Right lobe of liver (tissue), 6 donors: ENCODE measurements at places on chromosomes 5 and 9. TPM values are rescaled to one million over a fixed set of nuclear protein-coding genes. Genes with fewer than 3 reads are reported as not detected.

DNA sequence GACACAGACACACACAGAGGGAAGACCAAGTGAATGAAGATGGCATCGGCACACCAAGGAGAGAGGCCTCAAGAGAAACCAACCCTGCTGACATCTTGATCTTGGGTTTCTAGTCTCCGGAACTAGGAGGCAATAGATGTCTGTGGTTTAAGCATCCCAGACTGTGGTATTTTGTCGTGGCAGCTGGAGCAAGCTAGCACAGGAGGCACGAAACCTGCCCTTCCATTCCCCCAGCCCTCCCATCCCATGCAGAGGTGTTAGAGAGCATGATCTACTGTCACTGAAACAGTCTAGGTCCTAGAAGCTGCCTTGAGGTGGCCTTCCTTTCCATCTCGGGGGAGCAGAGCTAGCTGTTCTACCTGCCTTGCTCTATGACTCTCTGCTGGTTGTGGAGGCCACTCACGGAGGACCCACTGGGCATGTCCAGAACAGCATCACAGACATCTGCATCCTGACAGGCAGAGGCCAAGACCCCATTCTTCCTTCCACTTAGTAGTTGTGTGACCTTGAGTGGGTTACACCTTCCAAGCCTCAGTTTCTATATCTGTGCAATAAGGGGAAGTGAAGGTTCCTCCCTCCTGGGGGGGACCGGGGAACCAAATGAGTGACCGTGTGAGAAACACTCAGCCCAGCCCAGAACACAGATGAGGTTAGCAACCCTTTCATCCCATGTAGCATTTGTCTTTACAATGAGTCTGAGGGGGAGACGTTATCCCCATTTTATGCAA lies 134.3 kb upstream of the BOD1 start:
- H3K27ac ChIP-seq, result no peak overlapping the region
- no peak for DNase-seq
- no peaks in the 10 kb centered on the region for H3K36me3 ChIP-seq
- no peaks in the 10 kb centered on the region for H3K4me1 ChIP-seq
- H3K27me3 ChIP-seq, result no peaks in the 10 kb centered on the region

GRCh38 chr5:116989995-116990394 lies 415.4 kb upstream of the SEMA6A start:
- H3K27ac ChIP-seq, result no peak overlapping the region
- no peak for DNase-seq

- H3K27me3 ChIP-seq, result no peaks in the 10 kb centered on the region
- no peaks in the 10 kb centered on the region for H3K36me3 ChIP-seq
- DNase-seq, result no peak
- H3K4me1 ChIP-seq, result no peaks in the 10 kb centered on the region
Observed at GRCh38 chr5:17154211-17154996, 63.0 kb upstream of the BASP1 start.

DNA sequence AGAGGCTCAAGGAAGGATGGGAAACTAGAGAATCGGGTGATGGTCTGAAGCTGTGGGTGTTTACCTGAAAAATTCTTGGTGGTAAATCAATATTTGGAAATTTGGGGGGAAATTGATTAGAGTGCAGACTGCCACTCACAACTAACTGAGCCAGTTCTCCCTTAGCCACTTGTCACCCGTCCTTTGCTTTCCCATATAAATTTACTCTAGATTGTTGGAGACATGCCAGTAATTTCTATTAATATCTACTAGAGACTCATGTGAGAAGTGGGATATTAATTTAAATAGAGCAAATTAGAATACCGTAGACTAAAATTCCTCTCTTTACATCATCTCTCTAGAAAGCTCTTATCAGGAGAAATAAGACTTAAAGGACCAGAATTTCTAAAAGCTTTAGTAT lies 471.3 kb upstream of the DAB2 start:
- DNase-seq, result no peak
- H3K27me3 ChIP-seq, result no peaks in the 10 kb centered on the region
- no peak overlapping the region for H3K27ac ChIP-seq
- H3K4me3 ChIP-seq, result no peak overlapping the region
- H3K36me3 ChIP-seq, result no peaks in the 10 kb centered on the region

- no peaks in the 10 kb centered on the region for H3K36me3 ChIP-seq
- no peaks in the 10 kb centered on the region for H3K27me3 ChIP-seq
- no peak for DNase-seq
- no peak overlapping the region for H3K27ac ChIP-seq
- no peaks in the 10 kb centered on the region for H3K4me1 ChIP-seq
Observed at GRCh38 chr5:33806738-33807442, 84.9 kb downstream of the ADAMTS12 start.

DNA sequence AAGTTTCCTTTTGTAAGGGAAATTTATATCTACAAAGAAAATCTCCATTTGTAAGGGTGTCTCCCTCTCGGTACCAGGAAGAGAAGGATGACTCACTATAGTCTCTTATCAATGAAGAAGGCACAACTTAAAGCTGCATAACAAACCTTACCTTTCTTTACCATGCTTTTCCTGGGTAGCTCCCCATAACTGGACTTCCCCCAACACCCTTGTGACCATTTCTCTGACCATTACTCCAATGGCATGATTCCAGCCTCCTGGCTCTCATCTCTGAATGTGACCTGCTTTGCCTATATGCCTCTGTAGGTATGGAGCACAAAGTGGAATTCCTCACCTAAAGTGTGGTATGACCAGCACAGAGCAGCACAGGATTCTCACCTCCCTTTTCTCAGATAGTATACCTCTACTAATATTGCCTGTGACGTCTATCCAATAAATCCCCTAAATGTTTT lies 62.8 kb downstream of the GNA14 start:
- no peak for DNase-seq
- H3K4me1 ChIP-seq, result no peaks in the 10 kb centered on the region
- H3K4me3 ChIP-seq, result no peak overlapping the region

GRCh38 chr9:89418882-89419640 lies 78.9 kb downstream of the SEMA4D start:
- no peaks in the 10 kb centered on the region for H3K36me3 ChIP-seq
- no peaks in the 10 kb centered on the region for H3K4me1 ChIP-seq
- no peak overlapping the region for H3K27ac ChIP-seq
- H3K27me3 ChIP-seq, result no peaks in the 10 kb centered on the region
- no peak for DNase-seq
- H3K4me3 ChIP-seq, result no peak overlapping the region

DNA sequence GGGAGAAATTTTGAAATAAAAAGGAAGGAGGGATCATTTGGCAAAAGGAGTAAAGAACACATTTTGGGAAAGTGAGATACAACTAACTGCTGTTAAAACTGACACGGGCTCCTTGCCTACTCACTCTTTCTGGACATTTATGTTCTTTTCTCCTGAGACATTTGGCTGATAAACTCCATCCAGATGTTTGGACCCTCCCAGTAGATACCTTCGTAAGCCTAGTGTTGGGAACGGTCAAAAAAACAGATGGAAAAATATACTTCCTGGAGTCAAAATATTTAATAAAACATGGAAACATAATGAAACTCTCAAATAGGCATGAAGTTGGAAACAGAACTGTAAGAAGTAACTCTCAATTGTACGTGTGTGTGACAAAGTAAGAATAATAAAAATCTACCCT lies 360.1 kb upstream of the RIOK2 start:
- no peaks in the 10 kb centered on the region for H3K27me3 ChIP-seq
- H3K36me3 ChIP-seq, result no peaks in the 10 kb centered on the region
- H3K27ac ChIP-seq, result no peak overlapping the region
- H3K4me1 ChIP-seq, result no peaks in the 10 kb centered on the region
- no peak overlapping the region for H3K4me3 ChIP-seq
- DNase-seq, result no peak

LHX6 gene
- 0.51 TPM for total RNA-seq

CNTLN gene
- total RNA-seq, result 9.7 TPM

TAL2 gene
- total RNA-seq, result not detected
